ENCODE measurements at places on chromosomes 3 and 15.

DNA sequence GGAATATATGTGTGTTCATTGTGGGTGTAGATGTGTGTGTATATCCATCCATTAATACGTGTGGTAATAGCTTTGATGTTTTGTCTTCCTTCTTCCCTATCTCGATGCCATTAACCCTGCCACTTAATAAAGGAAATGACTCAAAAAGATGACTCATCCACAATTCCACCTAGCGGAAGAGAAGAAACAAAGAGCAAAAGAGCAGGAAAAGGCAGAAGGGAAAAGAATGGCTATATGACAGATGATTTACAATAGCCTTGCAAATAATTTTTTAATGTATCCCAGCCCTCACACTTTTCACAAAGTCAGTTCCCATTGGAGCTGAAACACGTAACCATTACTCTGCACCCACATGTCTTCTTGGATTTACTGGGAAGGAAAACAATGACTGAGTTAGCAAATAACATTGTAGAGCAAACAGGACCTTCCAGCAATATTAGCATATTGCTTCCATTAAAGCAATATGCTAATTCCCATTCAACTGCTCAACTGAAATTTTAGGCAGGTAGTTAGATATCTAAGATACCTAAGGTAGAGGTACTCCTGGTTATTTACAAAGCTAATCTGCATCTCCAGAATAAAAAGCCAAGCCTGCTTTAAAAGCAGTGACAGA is 197.2 kb downstream of the KCNAB1 start:
- no peak overlapping the region for H3K27ac ChIP-seq
- no peak overlapping the region for H3K4me3 ChIP-seq
- no peaks in the 10 kb centered on the region for H3K36me3 ChIP-seq
- no peaks in the 10 kb centered on the region for H3K4me1 ChIP-seq

- H3K4me1 ChIP-seq = peaks cover 10% of the 10 kb centered on the region
- no peaks in the 10 kb centered on the region for H3K36me3 ChIP-seq
- H3K27me3 ChIP-seq = no peaks in the 10 kb centered on the region
- DNase-seq = no peak
These were observed 2.9 kb downstream of the TICRR start for GRCh38 chr15:89578146-89578545.

GRCh38 chr3:85979034-85979433 is 1011.9 kb downstream of the VGLL3 start:
- no peaks in the 10 kb centered on the region for H3K4me1 ChIP-seq
- DNase-seq = no peak

GRCh38 chr3:134796281-134797056 is 1.4 kb downstream of the EPHB1 start:
- no peaks in the 10 kb centered on the region for H3K36me3 ChIP-seq
- H3K4me3 ChIP-seq = peak overlapping the region; percentile 80
- peaks cover 32% of the 10 kb centered on the region for H3K4me1 ChIP-seq
